Omental fat pad (tissue), 4 donors: ENCODE measurements at places on chromosomes 1 and 21.

DNA sequence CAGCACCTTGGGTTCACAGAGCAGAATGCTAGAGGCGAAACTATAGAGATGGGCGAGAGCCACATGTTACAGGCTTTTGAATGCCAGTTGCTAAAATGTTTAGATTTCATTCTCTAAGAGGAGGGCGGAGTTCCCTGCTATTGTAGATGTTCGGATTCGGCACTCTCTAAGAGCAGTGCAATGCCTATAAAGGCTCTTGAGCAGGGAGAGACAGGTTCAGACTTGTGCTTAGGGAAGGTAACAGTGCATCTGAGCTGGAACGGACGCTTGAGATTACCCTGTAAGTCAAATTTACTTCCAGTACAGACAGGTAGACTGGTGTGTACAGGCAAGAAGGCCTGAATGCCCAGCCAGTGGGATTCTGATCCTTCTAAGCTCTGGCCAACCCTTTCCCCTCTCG, 15.3 kb downstream of the LURAP1 start:
- DNase-seq = no peak

DNA sequence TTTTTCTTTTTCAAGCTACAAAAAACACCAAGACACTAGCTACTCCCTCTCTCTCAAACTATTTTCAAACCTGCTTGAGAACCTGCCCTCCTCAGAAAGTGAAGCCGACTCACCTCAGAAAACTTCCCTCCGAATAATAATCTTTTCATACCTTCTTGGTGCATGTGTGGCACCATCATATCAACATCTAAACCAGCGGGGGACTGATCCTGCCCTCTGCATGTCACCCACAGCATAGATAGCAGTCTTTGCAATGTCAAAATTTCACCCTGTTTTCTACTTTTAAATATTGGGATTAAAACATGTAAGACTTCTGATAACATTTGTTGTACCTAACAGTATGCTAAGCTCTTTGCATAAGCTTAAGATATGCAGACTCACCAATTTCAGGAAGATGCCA, 1260.3 kb downstream of the PLA2G4A start:
- no peak for DNase-seq

DNA sequence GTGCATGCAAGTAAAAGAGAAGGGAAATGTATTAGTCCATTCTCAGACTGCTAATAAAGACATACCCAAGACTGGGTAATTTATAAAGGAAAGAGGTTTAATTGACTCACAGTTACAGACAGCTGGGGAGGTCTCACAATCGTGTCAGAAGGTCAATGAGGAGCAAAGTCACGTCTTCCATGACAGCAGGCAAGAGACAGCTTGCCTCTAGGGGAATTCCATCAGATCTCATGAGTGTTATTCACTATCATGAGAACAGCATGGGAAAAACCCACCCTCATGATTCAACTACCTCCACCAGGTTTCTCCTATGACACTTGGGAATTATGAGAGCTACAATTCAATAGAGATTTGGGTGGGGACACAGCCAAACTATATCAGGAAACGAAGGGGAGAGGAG, 8.1 kb downstream of the KRTAP21-3 start:
- no peak for DNase-seq

DNA sequence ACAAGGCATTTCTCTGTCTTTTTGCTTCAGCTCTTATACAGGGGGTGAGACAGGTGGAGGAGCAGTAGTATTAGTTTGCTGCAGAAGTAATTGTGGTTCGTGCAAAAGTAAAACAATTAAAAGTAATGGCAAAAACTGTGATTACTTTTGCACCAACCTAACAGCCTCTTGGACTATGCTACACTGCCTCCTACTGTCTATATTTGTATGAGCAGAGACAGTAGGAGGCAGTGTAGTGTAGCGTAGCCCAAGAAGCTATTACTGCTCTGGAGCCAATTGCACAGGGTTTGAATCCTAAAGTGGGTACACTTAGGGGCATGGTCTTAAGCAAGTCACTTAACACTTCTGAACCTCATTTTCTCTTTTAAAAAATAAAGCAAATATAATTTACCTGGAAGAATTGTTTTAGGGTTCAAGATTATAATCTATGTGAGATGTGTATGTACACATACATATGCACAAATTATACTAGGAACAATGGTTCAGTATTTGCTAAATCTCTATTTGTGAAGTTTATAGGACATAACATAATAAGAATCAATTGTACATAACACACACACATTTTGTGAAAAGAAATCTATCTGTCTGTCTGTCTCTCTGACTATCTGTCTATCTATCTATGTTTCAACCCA, 103.8 kb downstream of the BRINP3 start:
- DNase-seq = no peak

GRCh38 chr1:2973601-2974593, 47.4 kb upstream of the ACTRT2 start:
- no peak for DNase-seq

DNA sequence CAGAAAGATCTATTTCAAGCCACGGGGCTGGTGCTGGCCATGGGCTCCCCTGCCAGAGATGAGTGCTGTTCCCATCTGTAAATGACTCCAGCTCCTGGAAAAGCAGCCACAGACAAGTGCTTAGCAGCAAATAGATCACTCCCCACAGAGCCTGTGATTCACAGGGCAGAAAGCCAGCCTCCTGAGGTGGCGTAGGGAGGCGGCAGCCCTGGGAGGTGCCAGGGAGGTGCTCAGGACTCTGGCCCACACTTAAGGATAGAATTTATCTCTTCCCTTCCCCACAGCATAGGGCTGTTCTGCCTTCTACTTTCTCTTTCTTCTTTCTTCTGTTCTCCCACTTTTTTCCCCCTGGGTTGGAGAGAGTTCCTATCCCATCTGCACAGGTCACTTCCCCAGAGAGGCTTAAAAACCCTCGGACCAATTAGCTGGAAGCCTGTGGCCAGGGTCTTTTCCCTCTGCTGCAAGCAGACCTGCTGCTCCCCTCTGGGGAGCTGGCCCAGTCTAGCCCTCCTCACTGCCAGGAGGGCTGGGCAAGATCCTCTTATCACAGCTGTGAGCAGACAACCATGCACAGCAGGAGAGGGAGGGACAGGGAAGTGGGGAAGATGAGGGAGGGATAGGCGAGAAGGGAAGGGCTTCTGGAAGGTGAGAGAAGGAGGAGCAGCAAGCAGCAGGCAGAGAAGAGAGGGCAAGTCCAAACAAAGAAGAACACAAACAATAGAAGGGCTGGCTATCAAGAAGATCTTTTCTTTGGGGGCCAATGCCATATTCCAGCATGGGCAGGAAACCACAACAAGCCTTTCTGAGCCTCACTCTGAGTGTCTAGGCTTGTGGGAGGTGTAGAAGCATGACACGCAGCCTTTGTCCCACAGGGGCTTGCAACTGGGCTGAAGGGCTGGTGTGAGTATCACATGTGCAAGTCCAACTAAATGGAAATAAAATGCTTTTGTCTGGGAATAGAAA, 41.0 kb downstream of the KCND3 start:
- no peak for DNase-seq

DNA sequence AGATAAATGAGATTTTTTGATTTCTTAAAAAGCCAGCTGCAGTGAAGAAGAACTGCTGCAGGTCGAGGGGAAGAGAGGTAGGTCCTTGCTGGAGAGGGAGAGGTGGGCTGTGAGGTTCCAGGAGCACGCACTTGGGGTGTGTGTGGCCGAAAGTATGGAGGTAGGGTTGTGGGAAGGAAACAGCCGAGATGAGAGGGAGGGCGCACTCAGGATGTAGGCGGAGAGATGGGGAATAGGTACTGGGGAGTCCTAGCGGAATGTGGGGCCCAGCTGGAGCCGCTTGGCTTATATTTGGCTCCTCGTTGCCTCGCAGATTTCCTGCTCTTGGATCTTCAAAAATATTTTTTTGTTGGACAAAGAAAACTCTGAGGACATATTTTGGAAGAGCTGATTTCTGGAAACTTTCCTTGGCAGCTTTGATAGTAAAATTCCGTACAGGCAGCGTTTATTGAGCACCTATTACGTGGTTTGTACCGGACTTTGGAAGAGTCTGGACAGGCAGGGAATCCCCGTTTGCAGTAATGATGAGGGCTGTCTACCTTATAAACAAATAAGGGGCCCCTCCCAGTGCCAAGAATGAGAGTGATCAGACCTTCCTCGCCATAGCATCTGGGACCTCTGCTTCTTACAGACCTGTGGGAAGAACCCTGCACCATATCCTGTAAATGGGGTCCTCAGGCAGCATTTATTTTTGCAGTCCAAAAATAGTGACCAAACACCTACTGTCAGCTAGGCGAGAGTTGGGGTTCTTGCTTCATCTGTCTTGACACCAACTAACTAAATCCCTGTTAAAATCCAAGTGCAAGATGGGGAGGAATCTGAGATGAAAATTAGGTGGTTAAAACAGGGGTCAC, 1.5 kb downstream of the LRRC8D start:
- no peak for DNase-seq

- no peak for DNase-seq
These were observed 71.6 kb downstream of the TRIM33 start for GRCh38 chr1:114439369-114439768.

GRCh38 chr1:244788493-244789275, 46.8 kb upstream of the COX20 start:
- DNase-seq = no peak

GRCh38 chr1:20819818-20820217, 32.7 kb upstream of the HP1BP3 start:
- no peak for DNase-seq

- DNase-seq = no peak
These were observed 14.1 kb upstream of the ARF1 start for GRCh38 chr1:228068359-228068758.

- DNase-seq = no peak
These were observed 110.5 kb downstream of the CASZ1 start for GRCh38 chr1:10685808-10686403.

DNA sequence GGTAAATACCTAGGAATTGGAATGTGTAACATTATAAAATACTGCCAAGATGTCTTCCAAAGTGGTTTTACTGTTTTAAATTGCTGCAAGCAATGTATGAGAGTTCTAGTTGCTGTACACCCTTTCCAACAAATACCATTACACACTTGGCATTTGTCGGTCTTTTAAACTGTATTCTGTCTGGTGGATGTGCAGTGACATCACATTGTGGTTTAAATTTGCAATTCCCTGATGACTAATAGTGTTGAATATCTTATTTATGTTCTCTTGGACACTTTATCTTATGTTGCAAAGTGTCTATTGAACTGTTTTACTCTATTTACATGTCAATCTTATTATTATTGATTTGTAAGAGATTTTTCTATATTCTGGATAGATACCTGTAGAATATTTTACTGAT, 561.2 kb upstream of the B3GALT2 start:
- DNase-seq = no peak

DNA sequence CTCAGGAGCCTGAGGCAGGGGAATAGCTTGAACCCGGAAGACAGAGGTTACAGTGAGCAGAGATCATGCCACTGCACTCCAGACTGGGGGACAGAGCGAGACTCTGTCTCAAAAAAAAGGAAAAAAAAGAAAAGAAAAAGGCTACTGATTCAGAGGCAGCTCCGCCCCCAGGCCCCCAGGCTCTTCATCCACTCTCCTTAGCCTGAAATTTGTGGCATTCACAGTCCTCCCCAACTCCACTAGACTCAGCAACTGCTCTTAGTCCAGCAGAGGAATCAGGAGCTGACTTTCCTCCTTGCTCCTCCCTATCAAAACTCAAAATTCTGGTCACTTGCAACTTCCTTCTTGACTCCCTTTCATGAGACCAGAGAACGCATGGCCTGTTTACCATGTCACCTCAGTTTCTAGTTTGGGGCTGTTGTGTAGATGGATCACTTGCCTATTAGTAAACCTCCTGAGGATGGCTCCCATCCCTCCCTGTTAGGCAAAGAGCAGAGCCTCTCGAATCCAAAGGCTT, 27.1 kb downstream of the PCAT6 start:
- no peak for DNase-seq

GRCh38 chr1:44616284-44616990, 57.8 kb downstream of the TMEM53 start:
- DNase-seq = no peak

DNA sequence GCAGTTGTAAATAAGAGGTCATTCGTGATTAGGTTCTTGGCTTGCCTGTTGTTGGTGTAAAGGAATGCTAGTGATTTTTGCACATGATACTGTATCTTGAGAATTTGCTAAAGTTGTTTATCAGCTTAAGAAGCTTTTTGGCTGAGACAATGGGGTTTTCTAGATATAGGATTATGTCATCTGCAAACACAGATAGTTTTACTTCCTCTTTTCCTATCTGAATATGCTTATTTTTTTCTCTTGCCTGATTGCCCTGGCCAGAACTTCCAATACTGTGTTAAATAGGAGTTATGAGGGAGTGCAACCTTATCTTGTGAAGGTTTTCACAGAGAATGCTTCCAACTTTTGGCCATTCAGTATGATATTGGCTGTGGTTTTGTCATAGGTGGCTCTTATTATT, 576.1 kb upstream of the RGS18 start:
- no peak for DNase-seq

GRCh38 chr1:33088119-33088906, 7.4 kb downstream of the AZIN2 start:
- no peak for DNase-seq

GRCh38 chr1:151710187-151710840, 6.3 kb downstream of the CELF3 start:
- DNase-seq = no peak

- DNase-seq = no peak
These were observed at the start of gene HPCA for GRCh38 chr1:32886004-32886827. HPCA (plus strand) TSS chr1:32886491; CDS start chr1:32888899, 2,408 bp downstream.

GRCh38 chr1:233796146-233796783, 108.2 kb upstream of the SLC35F3 start:
- DNase-seq = no peak

DNA sequence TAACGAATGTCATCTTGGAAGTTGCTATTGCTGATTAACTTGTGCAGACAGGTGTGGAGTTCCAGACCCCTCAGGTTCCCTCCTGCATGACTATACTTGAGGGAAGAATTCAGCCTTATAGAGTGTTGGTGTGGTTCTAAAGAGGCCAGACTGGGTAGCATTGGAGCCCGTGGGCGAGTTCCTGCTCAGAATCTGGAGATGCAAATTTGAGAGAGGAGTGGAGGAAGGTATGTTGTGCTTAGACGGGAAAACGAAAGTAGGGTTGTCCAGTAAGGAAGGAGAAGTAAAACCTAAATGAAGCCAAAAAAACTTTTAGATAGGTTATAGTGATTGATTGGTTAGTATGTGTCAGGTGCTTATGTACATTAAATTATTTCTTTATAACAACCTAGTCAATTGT, 79.2 kb downstream of the ZNF326 start:
- DNase-seq = no peak

- no peak for DNase-seq
These were observed 14.7 kb downstream of the CSF1 start for GRCh38 chr1:109925159-109925990.

GRCh38 chr1:2801046-2801445, 447 bp downstream of the TTC34 start:
- no peak for DNase-seq

- DNase-seq = no peak
These were observed 17.4 kb downstream of the MYOM3 start for GRCh38 chr1:24094554-24094953.
